ENCODE measurements at places on chromosomes 2 and 18.

- no peak overlapping the region for H3K27ac ChIP-seq
- peaks cover 6% of the 10 kb centered on the region for H3K4me1 ChIP-seq
- H3K27me3 ChIP-seq = peaks cover 21% of the 10 kb centered on the region
Observed at GRCh38 chr18:54952026-54952425, 7.2 kb downstream of the CCDC68 start.

GRCh38 chr2:109355192-109355843 is 226.3 kb downstream of the SH3RF3 start:
- no peak overlapping the region for H3K27ac ChIP-seq
- no peak for DNase-seq
- no peaks in the 10 kb centered on the region for H3K36me3 ChIP-seq
- H3K27me3 ChIP-seq = no peaks in the 10 kb centered on the region
- peaks cover 3% of the 10 kb centered on the region for H3K4me1 ChIP-seq
- H3K4me3 ChIP-seq = no peak overlapping the region

DNA sequence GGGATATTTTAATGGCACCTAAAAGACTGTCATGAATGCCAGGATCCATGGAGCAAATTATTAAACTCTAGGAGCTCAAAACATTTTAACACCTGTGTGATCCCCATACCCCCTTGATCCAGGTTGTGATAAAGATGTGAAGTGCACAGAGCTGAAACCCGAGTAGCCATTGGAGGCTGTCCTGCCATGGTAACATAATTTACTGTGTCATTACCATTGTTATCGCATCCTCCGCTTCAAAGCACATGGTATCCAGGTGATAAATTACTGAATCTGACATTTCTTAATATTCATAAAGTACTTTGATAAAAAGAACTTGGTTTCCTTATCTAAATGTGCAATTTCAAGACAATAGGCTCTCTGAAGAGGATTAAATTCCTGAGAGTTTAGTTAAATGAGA is 109.3 kb downstream of the CHST9 start:
- H3K4me1 ChIP-seq = no peaks in the 10 kb centered on the region
- H3K27ac ChIP-seq = no peak overlapping the region
- DNase-seq = no peak
- H3K4me3 ChIP-seq = no peak overlapping the region

GRCh38 chr2:119472749-119473148 is 41.1 kb downstream of the TMEM37 start:
- no peaks in the 10 kb centered on the region for H3K36me3 ChIP-seq
- H3K27me3 ChIP-seq = peaks cover 32% of the 10 kb centered on the region
- peaks cover 6% of the 10 kb centered on the region for H3K4me1 ChIP-seq
- no peak for DNase-seq
- H3K27ac ChIP-seq = no peak overlapping the region
- no peak overlapping the region for H3K4me3 ChIP-seq

DNA sequence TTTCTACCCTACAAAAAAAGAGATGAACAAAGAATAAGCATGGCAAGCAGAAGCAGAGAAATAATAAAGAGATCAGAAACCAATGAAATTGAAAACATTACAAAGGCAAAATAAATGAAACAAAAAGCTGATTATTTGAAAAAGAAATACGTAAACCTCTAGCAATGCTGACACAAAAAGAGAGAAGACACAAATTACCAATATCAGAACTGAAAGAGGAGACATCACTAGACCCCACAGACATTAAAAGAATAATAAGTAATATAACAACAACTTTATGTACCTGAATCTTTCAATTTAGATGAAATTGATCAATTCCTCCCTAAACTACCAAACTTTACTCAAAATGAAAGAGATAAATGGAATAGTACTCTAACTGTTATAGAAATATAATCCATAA is 75.9 kb downstream of the TMEM163 start:
- DNase-seq = no peak
- no peak overlapping the region for H3K27ac ChIP-seq
- no peaks in the 10 kb centered on the region for H3K36me3 ChIP-seq

Measured in stimulated activated naive B cell treated with anti-CD40 and anti-IgM and Interleukin-4, amounts not matched to agents 10 μg/mL and 1 μg/mL and 100 μg/mL, for 72 hours (primary cell).